ENCODE measurements at places on chromosomes 16 and 17. TPM values are rescaled to one million over a fixed set of nuclear protein-coding genes. Genes with fewer than 3 reads are reported as not detected.

DNA sequence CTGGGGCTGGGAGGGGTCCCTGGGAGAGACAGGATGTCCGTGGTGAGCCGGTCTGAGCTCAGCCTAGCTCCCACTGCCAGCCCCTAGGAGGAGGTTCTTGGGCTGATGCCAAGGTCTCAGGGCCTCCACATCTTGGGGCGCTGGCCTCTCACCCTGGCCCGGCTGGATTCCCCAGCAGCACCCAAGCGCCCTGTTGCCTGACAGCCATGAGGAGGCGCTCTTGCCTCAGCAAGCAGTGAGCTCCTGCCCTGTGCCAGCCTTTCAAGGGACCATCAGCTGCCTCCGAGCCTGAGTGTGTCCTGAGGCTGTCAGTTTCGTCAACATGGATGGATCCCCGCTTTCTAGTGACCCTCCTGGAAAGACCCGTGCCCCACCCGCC, 234.9 kb upstream of the CIBAR2 start:
- H3K36me3 ChIP-seq = no peaks in the 10 kb centered on the region
- no peaks in the 10 kb centered on the region for H3K4me1 ChIP-seq
- no peak for DNase-seq
- no peak overlapping the region for H3K4me3 ChIP-seq
- H3K27ac ChIP-seq = no peak overlapping the region
- H3K27me3 ChIP-seq = no peaks in the 10 kb centered on the region

Gene MVD
- total RNA-seq = 10.9 TPM

DNA sequence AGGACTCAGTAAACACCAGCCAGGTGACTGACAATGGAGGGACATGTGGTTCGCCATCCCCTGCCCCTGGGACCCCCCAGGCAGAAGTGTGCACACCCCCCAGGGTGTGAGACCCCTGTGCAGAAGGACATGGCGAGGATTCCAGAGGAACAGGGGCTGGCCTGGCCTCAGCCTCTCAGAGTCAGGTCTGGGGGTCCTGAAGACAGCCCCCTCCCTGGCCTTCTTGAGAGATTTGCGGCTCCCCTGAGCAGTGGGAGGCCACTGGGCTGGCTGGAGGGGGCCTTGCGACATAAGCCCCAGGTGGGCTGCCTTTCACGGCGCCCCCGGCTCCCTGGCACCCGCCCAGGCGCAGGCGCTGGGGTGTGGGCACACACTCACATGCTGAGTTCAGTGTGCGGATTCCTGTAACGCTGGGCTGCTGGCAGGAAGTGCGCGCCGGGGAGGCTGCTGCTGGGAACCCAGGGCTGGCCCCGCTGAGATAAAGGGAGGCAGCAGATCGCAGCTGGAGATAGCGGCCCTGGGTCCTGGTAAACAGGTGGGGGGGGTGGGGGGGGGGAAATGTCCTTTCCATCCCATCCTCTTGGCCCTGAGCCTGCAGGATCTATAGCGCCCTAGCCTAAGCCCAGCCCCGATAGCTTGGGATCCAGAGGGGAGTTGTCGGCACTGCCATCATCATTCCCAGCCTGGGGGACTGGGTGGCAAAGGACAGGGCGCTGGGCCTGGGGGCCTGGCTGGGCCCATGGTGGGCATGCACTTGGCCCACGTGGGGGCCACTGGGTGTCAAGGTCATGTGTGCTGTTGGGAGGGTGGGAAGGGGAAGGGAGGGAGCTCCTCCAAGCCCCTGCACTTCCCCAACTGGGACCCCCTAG, 27.1 kb downstream of the TMEM235 start:
- peak; percentile 81 for DNase-seq
- H3K4me1 ChIP-seq = peaks cover 25% of the 10 kb centered on the region
- H3K27me3 ChIP-seq = no peaks in the 10 kb centered on the region
- no peaks in the 10 kb centered on the region for H3K36me3 ChIP-seq

Gene NGFR
- 7.2 TPM for total RNA-seq

DNA sequence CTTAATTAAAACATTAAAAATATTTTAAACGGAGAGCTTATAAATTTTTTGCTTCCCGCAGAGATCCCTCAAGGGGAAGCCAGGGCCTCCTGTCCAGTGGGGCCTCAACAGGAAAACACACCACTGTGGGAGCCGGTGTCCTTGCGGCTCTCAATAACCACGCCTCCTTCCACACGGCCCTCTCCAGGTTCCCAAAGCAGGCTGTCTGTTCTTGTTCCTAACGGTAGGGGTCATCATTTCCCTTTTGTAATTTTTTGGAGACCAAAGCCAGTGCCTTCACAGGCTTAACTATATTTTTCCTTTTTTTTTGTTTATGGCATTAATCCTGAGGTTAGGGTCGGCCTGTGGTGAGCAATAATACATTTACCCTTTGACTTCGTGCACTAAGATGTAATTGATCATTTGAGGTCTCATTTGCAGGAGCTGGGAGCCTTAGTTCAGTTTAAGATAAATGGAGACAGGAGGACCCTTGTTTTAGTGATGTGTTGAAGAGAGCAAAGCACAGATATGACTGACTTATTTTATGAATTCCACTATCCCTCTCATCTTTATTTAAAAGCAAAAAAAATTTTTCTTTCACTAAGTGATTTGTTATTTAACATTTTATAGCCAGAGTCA, 77.5 kb upstream of the N4BP1 start:
- no peak overlapping the region for H3K4me3 ChIP-seq
- no peaks in the 10 kb centered on the region for H3K27me3 ChIP-seq
- no peaks in the 10 kb centered on the region for H3K4me1 ChIP-seq
- no peaks in the 10 kb centered on the region for H3K36me3 ChIP-seq

- peaks cover 4% of the 10 kb centered on the region for H3K4me1 ChIP-seq
- no peaks in the 10 kb centered on the region for H3K36me3 ChIP-seq
- H3K4me3 ChIP-seq = no peak overlapping the region
- no peak overlapping the region for H3K27ac ChIP-seq
- H3K27me3 ChIP-seq = no peaks in the 10 kb centered on the region
- no peak for DNase-seq
These were observed 64.9 kb downstream of the IRF8 start for GRCh38 chr16:85963753-85964285.

Gene ZNF747
- 9.7 TPM for total RNA-seq

GRCh38 chr17:63023049-63023448, 57.0 kb downstream of the TANC2 start:
- H3K27ac ChIP-seq = no peak overlapping the region
- H3K27me3 ChIP-seq = no peaks in the 10 kb centered on the region
- H3K36me3 ChIP-seq = no peaks in the 10 kb centered on the region
- no peak overlapping the region for H3K4me3 ChIP-seq
- DNase-seq = no peak
- no peaks in the 10 kb centered on the region for H3K4me1 ChIP-seq

DNA sequence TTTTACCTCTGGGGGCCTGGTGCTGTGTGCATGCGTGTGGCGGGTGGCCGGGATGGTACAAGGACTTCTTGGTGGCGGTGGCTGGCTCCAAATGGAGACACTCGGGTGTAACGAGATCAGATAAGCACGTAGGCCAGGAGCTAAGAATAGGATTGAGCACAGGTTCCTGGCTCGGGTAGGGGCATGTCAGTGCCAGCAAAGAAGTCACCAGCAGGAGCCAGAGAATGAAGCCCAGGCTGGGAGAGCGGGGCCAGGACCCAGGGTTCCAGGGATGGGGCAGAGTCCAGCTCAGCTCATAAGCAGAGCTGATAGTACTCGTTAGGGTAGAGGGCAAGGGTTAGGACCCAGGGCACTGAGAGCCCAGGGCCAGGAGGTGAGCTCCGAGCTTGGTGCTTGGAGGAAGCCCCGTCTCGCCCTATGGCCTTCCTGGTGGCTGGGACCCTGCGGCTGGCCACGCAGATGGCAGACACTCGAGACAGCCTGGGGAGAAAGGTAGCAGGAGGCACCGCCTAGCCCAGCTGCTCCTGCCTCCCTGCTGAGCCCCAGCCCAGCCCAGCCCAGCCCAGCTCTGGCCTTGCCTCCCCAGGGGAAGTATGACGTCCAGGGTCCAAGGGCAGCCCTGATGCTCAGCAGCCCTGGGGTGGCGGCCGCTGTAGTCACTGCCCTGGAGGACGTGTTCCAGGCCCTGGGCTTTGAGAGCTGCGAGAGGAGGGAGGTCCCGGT, 8.9 kb downstream of the ZNF213 start:
- no peaks in the 10 kb centered on the region for H3K4me1 ChIP-seq
- H3K4me3 ChIP-seq = peak overlapping the region; percentile 14
- peak; percentile 70 for DNase-seq
- H3K27ac ChIP-seq = peak overlapping the region; percentile 92
- no peaks in the 10 kb centered on the region for H3K27me3 ChIP-seq
- no peaks in the 10 kb centered on the region for H3K36me3 ChIP-seq

DNA sequence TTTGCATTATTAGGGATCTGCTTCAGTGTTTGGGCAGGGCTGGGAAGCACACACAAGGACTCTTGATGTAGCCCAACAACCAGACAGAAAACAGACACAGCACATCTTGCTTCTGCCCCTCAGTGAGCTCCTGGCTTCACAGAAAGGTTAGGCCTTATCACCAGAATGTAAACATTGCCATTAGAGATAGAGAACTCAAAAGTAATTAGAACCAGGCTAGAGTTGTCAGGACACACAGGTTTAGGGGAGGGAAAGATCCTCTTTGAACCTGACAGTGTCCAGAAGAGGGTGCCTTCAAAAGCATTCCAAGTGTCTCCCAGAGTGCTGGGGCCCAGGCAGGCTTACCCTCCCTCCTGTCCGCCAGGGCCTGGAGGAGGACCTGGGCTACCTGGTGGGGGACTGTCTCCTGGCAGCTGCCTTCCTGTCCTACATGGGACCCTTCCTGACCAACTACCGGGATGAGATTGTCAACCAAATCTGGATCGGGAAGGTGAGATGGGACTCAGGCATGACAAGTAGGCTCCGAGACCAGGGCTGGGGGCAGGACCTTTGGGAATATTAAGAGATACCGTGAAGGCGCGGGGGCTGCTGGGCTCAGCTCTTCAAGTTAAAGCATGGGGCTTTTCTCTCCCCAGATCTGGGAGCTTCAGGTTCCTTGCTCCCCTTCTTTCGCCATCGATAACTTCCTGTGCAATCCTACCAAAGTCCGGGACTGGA, 16.9 kb upstream of the KDM6B start:
- DNase-seq = no peak
- no peaks in the 10 kb centered on the region for H3K4me1 ChIP-seq
- no peaks in the 10 kb centered on the region for H3K27me3 ChIP-seq

GRCh38 chr17:7839190-7839875, 5.3 kb downstream of the KDM6B start:
- no peak for DNase-seq
- H3K27me3 ChIP-seq = no peaks in the 10 kb centered on the region
- H3K4me3 ChIP-seq = no peak overlapping the region
- peak overlapping the region; percentile 31 for H3K27ac ChIP-seq
- peaks cover 43% of the 10 kb centered on the region for H3K4me1 ChIP-seq

- H3K4me1 ChIP-seq = no peaks in the 10 kb centered on the region
- DNase-seq = no peak
- H3K27me3 ChIP-seq = no peaks in the 10 kb centered on the region
- no peaks in the 10 kb centered on the region for H3K36me3 ChIP-seq
- H3K4me3 ChIP-seq = no peak overlapping the region
These were observed 41.1 kb downstream of the KLHDC4 start for GRCh38 chr16:87724490-87725291.

GRCh38 chr16:1050516-1050915, 22.0 kb upstream of the SSTR5 start:
- no peaks in the 10 kb centered on the region for H3K36me3 ChIP-seq
- no peaks in the 10 kb centered on the region for H3K4me1 ChIP-seq
- H3K27me3 ChIP-seq = no peaks in the 10 kb centered on the region
- no peak for DNase-seq
- no peak overlapping the region for H3K27ac ChIP-seq

- peak within 1 kb of the TSS; percentile 34 for H3K27ac ChIP-seq
- H3K4me3 ChIP-seq = peak within 1 kb of the TSS; percentile 82
- no peaks in the 10 kb centered on the region for H3K27me3 ChIP-seq
- peak; percentile 97 for DNase-seq
These were observed at the start of gene NOB1 for GRCh38 chr16:69754469-69755310. TSS of gene NOB1 (minus strand) at chr16:69754926. CDS start at chr16:69754910, 16 bp downstream.

DNA sequence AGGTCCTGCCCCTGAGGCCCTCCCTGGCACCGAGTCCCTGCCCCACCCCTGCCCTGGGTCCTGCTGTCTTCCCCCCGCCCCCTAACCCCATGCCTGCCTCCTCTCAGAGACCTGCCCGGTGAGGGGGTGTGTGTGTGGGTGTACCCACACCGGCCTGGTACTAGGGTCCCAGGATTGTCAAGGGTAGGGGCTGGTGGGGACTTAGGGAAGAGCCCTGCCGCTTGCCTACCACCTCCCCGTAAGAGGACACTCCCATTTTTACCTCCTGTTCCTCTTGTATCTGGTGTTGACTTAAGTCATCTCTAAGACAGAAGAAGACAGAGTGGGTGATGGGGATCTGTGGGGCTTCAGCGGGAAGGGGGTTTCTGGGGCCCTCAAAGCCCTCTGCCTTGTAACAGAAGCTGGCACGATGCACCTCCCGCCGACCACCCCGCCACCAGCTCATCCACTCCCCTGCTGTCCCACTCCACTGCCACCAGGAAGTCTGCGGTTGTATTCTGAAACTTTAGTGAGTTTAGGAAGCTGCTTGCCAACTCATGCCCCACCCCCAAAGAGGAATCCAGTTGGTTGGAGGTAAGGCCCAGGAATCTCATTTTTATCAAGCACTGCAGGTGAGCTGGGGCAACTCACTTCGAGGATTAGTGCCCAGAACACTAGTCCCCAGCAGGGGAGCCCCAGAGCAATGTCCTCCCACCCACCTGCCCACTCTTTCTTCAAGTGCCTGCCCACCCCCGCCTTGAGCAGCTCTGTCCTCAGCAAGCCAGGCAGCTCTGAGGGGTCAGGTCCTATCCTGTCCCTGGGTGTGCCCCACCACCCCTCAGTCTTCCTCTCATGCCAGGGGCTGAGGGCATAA, 5.6 kb downstream of the SPATA32 start:
- no peak for DNase-seq
- no peaks in the 10 kb centered on the region for H3K4me1 ChIP-seq
- no peak overlapping the region for H3K4me3 ChIP-seq
- no peak overlapping the region for H3K27ac ChIP-seq
- no peaks in the 10 kb centered on the region for H3K36me3 ChIP-seq

- H3K4me1 ChIP-seq = no peaks in the 10 kb centered on the region
- no peak overlapping the region for H3K4me3 ChIP-seq
- no peak for DNase-seq
- H3K36me3 ChIP-seq = peaks cover 11% of the 10 kb centered on the region
- no peaks in the 10 kb centered on the region for H3K27me3 ChIP-seq
These were observed 45.8 kb downstream of the ESRP2 start for GRCh38 chr16:68190081-68190480.

Gene KRT16
- total RNA-seq = not detected

Gene SCNN1G
- not detected for total RNA-seq

GRCh38 chr16:85250609-85251223, 138.4 kb upstream of the CIBAR2 start:
- no peak overlapping the region for H3K27ac ChIP-seq
- DNase-seq = no peak
- no peaks in the 10 kb centered on the region for H3K36me3 ChIP-seq
- peaks cover 4% of the 10 kb centered on the region for H3K4me1 ChIP-seq
- no peaks in the 10 kb centered on the region for H3K27me3 ChIP-seq

Data from right lobe of liver (tissue), 6 donors.